ENCODE measurements at places on chromosomes 11 and 22.

DNA sequence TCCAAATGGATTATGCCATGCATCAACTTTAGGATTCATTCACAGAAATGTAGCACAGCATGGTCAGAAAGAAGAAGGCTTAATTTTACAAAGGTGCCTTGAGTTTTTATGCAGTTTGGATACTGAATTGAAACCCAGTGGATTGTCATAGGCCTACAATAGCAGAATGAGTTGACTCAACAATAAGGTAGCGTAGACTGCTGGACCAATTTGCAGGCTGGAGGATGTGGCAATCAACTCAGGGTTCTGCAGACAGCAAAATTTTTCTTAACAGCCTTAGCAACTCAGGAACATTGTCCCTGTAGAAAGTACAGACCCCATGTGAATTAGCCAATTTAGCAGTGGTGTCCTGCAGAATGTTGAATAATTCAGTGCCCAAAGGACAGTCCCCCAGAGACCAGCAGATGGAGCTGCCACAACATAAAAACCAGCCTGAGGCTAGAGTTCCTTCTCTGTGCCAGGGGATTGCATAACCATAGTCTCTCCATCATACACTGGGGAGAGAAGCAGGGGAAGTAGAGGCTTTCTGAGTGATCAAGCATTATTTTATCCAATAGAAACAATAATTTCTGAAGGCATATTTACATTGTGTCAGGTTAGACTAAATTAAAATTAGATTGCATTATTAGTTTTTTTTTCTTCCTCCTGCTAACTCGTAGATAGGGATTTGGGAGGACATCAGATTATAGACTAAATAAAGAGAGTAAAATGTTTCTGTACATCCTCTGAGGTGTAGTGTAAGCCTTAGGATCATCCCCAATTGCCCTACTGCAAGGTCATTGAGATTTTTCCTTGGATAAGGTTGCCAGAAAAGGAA lies 20.3 kb upstream of the MRPL17 start:
- peak; percentile 84 for DNase-seq

- DNase-seq, result no peak
These were observed 17.6 kb downstream of the PHF21B start for GRCh38 chr22:44992166-44992565.

DNA sequence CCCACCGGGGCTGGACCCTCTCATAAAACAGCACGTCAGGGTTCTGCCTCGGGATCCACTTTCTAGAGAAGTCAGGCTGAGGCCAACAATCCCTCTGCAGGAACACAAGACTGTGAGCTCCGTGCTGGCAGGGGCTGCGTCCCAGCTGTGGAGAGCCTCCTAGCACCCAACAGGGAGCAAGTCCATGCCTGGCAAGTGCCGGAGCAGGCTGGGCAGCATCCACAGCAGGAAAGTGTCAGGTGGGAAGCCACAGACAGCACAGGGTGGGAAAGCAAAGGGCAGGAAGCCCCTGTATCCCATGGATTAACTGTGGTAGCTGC lies 682.3 kb downstream of the TBC1D22A start:
- no peak for DNase-seq

GRCh38 chr11:73728000-73728399 lies 32.9 kb downstream of the RAB6A start:
- no peak for DNase-seq

DNA sequence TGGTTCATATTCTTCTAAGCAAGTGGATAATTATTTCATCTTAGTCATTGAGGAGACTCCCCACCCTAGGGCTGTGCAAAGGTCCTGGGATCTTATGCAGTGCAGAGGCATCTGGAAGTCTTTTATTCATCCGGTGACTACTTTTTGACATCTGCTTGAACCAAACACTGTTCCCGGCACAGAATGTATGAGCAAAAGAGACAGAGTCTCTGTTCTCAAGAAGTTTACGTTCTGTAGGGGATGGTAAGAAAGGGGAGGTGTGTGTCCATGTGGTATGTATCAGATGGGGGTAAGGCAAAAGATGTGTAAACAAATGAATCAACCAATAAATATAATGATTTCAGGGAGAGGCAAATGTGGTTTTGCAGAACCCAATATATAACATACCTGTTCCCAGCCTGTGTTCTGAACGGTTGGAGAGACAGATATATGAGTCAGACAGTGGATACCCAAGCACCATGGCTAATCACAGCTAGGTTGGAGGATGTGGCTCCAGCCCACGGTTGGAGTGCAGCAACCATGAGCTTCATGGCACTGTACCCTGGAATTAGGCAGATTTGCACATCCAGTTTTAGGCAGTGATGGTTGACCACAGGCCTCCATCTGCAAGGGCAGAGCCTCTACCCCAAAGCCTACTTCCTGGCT lies 75.1 kb upstream of the CADM1 start:
- no peak for DNase-seq

- no peak for DNase-seq
These were observed 16.6 kb downstream of the TBC1D10A start for GRCh38 chr22:30309951-30310741.

GRCh38 chr22:25375683-25376082 lies 156.2 kb downstream of the CRYBB2 start:
- DNase-seq, result no peak

DNA sequence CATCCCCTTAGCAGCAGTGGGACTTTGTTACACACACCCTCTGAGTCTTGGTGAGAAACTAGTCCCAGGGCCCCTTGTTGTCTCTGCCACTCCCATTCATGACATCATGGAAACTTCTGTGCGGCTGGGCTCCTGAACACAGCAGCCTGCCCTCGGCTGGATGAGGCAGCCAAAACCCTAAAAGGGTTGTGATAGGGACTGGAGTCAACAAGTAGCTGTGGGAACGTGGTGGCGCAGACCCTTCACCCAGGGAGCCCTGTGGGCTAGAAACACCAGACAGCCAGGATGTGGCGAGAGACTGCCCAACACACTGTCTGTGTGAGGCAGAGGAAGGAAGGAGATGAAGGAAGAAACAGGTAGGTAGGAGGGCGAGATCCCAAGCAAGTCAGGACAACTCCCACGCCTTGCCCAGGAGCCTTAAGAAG lies 3.9 kb downstream of the CD3D start:
- no peak for DNase-seq

GRCh38 chr11:63913866-63914830 lies 2.8 kb downstream of the RCOR2 start:
- no peak for DNase-seq

DNA sequence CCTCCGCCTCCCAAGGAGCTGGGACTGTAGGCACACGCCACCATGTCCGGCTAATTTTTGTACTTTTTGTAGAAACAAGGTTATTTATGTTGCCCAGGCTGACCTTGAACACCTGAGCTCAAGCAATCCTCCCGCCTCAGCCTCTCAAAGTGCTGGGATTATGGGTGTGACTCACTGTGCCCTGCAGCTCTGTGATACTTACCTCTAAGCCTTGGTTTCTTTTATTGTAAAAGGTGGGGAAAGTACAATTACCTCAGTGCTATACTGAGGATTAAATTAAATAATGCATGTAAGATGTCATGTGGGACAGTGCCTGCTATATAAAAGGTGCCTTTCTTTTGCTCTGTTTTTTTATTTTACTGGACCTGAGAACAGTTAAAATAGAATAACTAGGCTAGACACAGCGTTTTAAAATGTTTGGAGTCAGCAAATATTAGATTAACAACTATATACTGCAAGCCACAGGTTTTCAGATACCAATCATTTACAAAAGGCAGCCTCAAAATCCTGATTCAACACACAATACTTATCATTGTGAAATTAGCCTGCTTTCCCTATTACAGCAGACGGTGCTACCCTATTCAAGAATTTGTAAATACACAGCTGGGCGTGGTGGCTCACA lies 30.0 kb downstream of the PRR14L start:
- no peak for DNase-seq

- DNase-seq, result peak; percentile 78
These were observed at the start of gene PLAAT3 for GRCh38 chr11:63614136-63614671. PLAAT3 (minus strand) TSS chr11:63614433; CDS start chr11:63614014, 419 bp downstream.

DNA sequence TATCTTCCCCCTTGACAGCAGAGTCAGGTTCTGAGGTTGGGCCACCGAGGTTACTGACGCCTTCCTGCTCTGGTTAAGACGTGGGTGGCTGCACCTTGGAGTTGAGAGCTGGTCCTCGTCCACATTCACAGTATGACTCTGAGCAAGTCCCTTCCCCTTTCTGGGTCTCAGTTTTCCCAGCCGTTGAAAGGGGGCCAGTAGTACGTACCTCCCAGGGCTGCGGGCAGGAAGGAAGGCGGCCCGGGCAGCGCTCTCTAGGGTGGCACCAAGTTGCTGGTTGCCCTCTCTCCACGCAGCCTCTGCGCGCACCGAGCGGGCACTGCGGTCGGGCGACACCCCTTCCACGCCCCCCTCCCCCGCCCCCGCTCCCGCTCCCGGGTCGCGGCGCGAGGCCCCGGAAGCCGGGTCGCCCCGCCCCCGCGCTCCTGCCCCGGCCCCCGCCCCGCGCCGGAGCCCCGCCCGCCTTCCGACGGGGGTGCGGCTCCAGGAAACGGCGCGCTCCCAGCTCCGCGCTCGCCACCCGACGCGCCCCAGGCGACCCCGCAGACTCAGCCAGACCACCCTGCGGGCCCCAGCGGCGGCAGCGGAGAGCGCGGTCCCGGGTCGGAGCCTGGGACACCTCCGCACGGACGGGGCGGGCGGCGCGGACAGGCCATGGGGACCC lies at the start of gene EHBP1L1:
Gene EHBP1L1 (plus strand): TSS at position 486 of the 664 bp plus-strand sequence. CDS start 250 bp downstream, outside the sequence.
- peak; percentile 7 for DNase-seq

- no peak for DNase-seq
These were observed 15.3 kb downstream of the HSPA8 start for GRCh38 chr11:123046473-123047259.

- peak; percentile 68 for DNase-seq
These were observed 1.8 kb upstream of the MARK2 start for GRCh38 chr11:63837027-63837688.

GRCh38 chr11:104003491-104003890 lies 32.9 kb upstream of the DDI1 start:
- no peak for DNase-seq

DNA sequence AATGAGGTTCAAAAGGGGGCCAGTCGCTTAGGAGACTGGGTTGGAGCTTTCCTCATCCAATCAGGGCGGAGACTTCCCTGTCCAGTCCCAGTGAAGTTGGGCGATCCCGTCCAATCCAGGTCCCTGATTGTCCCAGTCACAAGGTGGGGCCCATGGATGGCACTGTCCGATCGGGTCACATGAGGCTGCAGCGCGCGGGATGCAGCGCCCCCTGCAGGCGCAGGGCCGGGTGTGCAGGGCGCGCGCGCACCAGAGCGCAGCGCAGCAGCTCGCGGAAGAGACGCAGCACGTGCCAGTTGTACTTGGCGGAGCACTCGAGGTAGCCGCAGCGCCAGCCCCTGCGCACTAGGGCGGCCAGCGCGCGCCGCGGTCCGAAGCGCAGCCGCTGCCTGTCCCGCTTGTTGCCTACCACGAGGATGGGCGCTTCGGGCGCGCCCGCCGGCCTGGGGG lies 2.3 kb downstream of the RASL10A start:
- no peak for DNase-seq

- no peak for DNase-seq
These were observed 206.7 kb upstream of the TBCEL start for GRCh38 chr11:120817158-120817557.

- DNase-seq, result no peak
These were observed 44.2 kb downstream of the CCDC81 start for GRCh38 chr11:86418917-86419316.

- no peak for DNase-seq
These were observed 7.8 kb downstream of the BCR start for GRCh38 chr22:23187871-23188700.

DNA sequence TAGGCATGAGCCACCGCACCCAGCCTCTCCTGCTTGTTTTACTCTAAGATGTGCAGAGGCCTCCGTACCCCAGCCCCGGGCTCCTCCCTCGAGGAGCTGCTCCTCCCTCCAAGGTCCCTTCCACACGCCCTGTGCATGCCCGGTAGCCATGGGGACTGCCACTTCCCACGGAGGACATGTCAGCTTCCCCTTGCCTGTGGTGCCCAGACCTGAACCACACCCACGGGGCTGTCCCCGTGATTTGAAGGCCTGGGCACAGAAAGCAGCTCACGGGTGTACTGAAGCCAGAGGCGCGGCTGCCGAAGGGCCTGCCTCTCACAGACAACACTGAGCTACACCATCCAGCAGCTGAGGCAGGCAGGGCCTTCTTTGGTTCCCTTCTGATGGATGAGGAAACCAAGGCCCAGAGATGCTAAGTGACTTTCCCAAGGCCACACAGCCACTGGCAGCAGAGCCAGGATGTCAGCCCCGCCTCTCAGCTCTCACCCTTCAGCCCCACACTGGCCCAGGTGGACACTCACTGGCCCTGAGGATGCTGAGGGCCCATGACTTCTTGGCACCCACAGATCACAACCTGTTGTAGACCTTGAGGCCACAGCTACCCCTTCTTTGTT lies 7.3 kb downstream of the INS start:
- no peak for DNase-seq

GRCh38 chr11:40376331-40376730 lies 1083.1 kb downstream of the LRRC4C start:
- no peak for DNase-seq

DNA sequence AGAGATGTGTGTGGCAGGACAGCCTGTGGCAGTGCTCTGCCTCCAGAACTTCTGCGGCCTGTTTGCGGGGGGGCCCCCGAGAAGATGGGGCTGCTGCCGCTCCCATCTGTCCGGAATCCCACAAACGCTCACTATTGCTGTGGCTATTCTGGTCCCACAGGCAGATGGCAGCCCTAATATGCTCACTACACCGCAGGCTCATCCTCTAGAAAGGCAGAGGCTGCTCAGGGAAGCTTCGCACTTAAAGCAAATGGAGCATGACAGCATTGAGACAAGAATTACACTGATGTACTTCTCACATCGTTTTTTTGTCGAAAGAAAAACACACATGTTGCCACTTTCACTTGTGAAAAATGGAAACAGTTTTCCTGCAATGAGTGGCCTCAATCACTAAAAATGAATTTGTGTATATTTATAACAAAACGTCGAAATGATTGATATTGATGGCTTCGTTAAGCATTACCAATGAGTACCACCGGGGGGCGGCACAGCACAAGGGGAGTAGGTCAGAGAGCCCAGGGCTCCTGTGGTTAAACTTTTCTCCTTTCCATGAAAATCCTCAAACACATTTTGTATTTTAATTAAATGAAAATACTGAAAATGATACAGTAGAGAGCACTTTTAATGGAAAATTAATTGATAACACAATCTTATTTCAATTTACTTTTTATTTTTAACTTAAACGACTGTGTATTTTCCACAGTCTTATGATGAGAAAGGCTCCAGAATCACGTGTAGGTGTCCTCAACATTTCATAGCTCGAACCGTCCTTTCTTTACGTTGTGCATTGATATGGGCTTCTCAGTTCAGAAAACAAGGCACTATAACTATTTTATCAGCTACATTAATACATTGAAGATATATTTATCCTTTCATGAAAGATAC lies 69.1 kb downstream of the CTTN start:
- peak; percentile 48 for DNase-seq
